ENCODE measurements at places on chromosomes 5 and 9.
A peak's percentile ranks its signal among the peaks of the same experiment; 100 is the strongest.

- DNase-seq = no peak
These were observed 89.7 kb upstream of the ADRA1B start for GRCh38 chr5:159826351-159827214.

DNA sequence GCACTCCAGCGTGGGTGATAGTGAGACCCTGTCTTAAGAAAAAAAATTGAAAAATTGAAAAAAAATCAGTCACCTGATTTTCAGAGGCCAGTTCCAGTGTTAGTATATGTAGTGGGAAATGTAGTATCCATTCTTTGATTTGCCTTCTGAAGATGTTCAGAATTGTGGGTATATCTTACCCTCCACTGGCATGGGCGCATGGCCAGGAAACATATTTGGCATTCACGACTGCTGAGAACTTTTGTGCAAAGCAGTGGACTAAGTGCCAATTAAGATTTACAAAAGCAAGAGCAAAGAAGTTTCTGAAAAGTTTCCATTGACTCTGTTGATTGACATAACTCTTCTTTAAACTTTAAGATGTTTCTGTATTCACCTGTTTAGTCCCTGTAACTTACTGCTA, 2.4 kb downstream of the CAVIN4 start:
- DNase-seq = no peak

DNA sequence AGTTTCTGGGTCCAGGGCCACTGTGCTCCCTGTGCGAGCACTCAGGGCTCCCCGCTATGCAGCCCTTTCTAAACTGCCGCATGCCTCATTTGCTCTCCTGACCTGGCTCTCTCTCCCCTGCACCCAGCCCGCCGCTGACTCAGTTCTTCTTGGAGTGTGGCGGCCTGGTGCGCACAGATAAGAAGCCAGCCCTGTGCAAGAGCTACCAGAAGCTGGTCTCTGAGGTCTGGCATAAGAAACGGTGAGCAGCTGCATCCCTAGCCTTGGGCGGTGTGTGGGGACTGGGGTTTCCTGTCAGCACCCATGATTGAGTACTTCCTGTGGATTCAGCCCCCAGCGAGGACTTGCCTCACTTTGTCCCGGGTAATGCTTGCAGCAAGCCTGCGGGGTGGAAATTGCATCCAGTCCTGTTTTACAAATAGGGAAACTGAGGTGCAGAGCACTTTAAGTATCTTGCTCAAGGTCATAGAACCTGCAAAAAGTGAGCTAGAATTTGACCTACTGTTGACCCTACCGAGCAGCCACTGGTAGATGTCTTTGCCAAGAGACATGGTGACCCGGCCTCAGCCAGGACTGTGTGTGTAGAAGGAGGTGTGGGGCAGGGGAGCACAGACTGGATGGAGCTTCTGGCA, 27.9 kb downstream of the USP20 start:
- DNase-seq = peak; percentile 66

DNA sequence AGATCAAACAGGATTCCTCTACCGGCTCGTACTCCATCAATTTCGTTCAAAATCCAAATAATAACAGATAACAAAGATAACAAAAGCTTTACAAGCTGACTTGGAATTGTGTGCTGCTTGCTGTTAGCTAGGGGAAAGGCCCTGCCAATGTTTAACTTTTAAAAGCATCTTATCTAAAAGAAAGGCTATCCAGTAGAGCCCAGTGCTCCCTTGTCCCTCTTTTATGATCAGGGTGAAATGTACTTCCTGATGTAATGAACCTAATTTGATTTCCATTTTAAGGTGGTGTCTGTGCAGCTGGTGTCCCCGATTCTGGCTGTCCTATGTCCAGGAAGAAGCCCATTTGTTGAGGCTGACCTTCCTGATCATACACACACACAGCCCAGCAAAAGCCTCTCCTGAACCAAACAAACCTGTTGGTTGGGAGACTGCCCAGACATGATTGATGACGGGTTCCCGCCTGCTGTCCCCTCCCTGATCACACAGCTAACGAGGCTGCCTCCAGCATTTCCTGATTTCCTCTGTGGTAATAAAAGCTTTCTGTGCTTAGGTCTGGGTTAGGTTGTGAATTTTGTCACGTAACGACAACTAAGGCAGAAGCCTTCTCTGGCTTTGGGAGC, 54.1 kb downstream of the PWWP2A start:
- DNase-seq = no peak

- DNase-seq = no peak
These were observed 549.1 kb downstream of the CDK5RAP2 start for GRCh38 chr9:120030847-120031246.

GRCh38 chr9:123471843-123472570, 116.0 kb downstream of the CRB2 start:
- no peak for DNase-seq

DNA sequence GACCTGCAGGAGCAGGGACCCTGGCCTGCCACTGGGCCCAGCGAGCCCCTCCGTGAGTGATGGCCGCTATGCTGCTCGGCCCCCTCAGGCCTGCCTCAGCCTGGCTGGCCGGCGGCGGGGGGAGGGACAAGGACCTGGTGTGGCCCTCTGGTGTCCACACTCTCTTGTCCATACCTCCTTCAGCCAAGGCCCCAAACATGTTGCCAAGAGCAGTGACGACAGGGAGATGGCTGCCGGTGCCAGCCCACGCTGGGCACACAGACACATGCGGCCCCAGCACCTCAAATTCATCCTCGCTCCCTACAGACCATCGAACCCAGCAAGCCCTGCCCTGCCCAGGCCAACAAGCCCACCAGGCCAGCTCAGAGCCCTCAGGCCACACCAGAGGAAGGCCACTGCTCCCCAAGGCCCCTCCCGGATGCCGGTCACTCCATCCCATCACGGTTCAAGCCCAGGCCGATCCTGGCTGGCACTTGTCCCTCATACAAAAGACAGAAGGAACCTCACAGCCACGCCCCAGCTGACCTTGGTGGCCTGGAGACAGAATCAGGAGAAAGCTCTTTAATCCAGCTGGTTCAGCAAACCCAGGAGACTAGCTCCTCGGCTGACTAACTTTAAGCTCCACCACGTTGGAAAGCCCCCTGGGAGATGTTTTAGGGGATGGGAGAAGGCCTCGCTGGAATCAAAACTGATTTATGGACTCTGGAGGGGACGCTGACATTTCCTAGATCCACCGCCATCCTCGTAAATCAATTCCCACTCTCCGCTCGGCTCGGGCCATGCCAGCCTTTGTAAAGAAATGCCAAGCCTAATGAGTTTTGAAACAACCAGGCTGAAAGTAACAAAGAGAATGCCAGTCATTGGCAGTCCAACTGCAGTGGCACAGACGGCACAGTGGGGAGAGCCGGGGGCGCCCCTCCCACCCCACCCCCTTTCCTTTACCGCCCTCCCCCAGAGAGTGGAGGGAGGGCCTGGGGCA, 84.9 kb downstream of the VAV2 start:
- DNase-seq = no peak

DNA sequence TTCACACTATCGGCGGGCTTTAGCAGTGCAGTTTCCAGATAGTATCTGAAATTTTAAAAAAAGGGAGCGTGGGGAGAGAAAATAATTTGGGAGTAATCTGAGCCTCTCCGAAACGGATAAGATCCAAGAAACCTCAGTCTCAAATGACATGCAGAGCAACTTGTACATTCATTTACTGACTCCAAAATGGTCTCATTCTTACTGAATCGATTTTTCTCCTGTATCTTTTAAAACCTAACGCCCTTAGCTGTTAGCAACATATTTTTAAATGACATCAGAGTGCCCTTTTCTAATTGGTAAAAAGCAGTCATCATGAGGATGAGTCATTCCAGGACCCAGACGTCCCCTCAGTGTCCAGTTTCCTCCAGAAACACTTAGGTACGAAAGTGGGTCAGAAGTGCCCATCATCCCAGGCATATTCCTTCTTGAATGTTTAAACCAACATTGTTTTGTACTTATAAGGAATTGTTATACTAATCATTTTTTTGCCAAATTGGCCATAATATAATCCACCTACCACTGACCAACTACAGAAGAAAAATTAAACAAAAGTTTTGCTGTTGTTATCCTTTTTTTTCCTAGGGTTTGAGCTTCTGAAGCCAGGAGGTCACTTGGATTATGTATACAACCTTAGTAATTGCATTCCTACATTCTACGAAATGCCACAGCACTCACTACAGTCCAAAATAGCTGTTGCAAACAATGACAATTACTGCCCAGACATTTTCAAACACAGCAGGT, 354.4 kb downstream of the ADAMTS6 start:
- DNase-seq = no peak

GRCh38 chr9:126587187-126588185, 26.2 kb upstream of the LMX1B start:
- DNase-seq = no peak

GRCh38 chr5:76363352-76364225, 39.5 kb upstream of the IQGAP2 start:
- DNase-seq = no peak

DNA sequence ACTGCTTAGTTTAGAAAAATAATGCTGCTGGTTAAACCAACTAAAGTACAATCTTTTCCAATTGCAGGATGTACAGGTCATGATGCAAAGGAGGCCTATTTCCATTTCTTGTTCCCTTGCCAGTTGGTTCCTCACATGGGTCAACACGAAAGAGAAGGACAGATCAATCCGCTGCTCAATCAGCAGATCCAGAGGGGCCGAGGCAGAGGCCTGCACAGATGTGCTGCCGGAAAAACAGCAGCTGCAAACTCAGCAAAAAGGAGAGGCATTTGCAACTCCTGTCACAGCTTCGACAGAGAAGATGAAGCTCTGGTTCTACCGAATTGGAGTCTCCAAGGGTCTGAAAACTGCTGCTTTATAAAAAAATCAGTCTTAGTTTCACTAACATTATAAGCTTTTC, 69.8 kb downstream of the NIPSNAP3B start:
- no peak for DNase-seq

DNA sequence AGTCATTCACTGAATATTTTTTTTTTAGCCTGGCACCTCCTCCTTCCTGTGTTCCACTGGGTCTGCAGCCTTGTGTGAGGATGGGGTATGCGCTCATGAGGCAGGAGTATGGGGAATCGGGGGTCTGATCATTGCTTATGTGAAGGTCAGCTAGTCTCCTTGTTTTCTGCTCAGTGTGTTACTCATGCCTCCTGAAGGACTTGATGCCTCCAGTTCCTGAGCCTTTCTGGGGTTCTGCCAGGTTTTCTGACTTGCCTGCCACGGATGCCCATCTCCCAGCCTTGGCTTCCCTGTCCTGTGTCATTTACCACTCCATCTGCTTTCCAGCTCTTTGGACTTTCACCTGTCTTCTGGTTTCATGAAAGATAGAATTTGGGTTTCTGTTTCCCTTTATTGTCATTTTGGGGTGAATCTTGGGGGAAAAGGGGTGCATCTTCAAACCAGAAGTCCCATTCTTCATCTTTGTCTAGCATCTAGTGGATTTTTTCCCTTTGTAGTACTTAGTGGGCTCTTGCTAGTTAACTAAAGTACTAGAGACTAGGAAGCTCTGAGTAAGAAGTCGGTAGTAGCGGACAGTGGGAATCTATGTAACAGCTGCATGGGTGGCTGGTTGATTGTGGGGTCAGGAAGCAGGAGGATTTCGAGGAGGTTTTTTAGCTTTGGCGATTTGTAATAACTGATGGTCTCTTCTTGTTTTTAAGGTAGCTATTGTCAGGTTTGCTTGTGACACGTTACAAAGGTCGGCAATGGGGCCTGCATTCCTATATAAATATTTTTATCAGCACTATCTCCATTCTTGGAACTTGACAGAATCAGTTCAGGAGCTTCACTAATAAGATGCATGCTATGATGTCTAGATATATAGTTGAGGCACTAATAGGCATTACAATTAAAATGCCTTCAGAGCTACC, 8.2 kb downstream of the OTULIN start:
- no peak for DNase-seq

DNA sequence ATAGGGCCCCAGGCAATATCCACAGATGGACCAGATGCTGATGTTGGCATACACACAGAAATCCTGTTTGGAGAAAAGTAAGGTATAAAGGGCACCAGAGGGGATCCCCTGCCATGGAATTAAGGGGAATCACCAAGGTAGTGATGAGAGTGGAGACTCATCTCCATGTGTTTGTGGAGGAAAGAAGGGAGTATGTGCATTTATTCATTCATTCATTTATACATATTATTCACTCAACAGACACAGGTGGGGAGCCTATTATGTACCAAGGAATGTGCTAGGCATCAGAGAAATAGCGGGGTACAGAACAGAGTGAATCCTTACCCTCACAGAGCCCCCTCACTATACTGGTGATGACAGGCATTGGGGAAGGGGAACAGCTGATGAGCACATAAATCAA, 116.8 kb upstream of the IL12B start:
- DNase-seq = no peak

GRCh38 chr5:10702040-10702629, 58.9 kb downstream of the DAP start:
- no peak for DNase-seq

DNA sequence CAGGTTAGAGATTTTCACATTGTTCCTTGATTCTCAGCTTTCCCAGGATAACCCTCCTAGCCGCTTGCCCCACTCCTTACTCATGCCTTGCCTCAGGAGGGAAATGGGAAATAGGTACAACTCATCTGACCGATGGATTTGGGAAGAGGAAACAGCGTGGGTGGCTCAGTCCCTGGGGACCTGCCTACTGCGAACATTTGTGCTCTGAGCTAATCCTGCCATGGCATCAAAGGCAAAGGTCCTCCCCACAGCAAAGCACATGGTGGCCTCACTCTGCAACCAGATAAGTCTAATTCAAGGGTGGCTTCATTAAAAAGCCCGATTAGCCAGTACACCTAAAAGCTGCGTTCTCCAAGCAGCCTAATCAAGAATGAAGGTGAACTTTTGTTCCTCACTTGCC, 82.4 kb upstream of the ADRA1B start:
- no peak for DNase-seq
